ENCODE measurements at places on chromosomes 2 and 18.

- no peak overlapping the region for H3K4me3 ChIP-seq
- peaks cover 12% of the 10 kb centered on the region for H3K4me1 ChIP-seq
- no peaks in the 10 kb centered on the region for H3K27me3 ChIP-seq
- H3K27ac ChIP-seq, result no peak overlapping the region
- H3K36me3 ChIP-seq, result no peaks in the 10 kb centered on the region
These were observed 310.7 kb upstream of the MYT1L start for GRCh38 chr2:2641541-2642410.

- no peak overlapping the region for H3K27ac ChIP-seq
- DNase-seq, result peak; percentile 2
- H3K4me1 ChIP-seq, result peaks cover 20% of the 10 kb centered on the region
- no peaks in the 10 kb centered on the region for H3K27me3 ChIP-seq
These were observed 3.6 kb upstream of the PROM2 start for GRCh38 chr2:95270541-95271081.

GRCh38 chr18:61865466-61866175 is 27.2 kb downstream of the RNF152 start:
- no peak overlapping the region for H3K27ac ChIP-seq
- DNase-seq, result no peak
- no peaks in the 10 kb centered on the region for H3K36me3 ChIP-seq

GRCh38 chr18:23422751-23423418 is 30.2 kb upstream of the RIOK3 start:
- no peak for DNase-seq
- H3K27ac ChIP-seq, result 0 out of 2 replicates have a peak overlapping the region, but pooled peaks have one; percentile 12
- H3K36me3 ChIP-seq, result no peaks in the 10 kb centered on the region
- H3K4me1 ChIP-seq, result peaks cover 11% of the 10 kb centered on the region
- H3K27me3 ChIP-seq, result no peaks in the 10 kb centered on the region
- no peak overlapping the region for H3K4me3 ChIP-seq

DNA sequence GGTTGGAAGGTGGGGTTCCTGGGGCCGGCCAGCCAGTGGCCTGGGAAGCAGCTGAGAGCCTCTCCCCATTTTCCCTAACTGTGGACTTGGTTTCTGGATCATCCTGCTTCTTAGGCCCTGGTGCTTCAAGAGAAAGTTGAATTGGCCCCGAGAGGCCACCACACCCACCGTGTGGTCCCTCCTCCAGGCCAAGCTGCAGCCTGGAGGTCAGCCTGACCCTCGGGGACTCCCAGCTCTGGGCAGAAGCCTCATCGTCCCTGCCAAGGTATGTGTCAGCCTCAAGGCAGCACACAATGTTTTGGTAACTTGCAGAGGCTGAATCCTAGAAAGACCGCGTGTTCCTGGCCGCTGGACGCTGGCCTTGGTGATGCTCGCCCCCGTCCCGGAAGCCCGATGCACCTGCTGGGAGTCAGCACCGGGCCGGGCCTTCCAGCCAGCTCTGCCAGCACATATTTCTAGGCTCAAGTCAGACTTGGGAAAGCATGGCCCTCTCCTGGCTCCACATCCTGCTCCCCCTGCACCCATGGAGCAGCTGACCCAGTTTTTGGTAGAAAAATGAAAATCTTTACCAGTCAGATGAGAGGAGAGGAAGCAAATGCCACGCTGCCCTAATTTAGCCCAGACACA is 72.6 kb downstream of the ACTR2 start:
- H3K4me3 ChIP-seq, result no peak overlapping the region
- H3K4me1 ChIP-seq, result peaks cover 20% of the 10 kb centered on the region
- DNase-seq, result no peak
- no peak overlapping the region for H3K27ac ChIP-seq
- peaks cover 6% of the 10 kb centered on the region for H3K27me3 ChIP-seq

DNA sequence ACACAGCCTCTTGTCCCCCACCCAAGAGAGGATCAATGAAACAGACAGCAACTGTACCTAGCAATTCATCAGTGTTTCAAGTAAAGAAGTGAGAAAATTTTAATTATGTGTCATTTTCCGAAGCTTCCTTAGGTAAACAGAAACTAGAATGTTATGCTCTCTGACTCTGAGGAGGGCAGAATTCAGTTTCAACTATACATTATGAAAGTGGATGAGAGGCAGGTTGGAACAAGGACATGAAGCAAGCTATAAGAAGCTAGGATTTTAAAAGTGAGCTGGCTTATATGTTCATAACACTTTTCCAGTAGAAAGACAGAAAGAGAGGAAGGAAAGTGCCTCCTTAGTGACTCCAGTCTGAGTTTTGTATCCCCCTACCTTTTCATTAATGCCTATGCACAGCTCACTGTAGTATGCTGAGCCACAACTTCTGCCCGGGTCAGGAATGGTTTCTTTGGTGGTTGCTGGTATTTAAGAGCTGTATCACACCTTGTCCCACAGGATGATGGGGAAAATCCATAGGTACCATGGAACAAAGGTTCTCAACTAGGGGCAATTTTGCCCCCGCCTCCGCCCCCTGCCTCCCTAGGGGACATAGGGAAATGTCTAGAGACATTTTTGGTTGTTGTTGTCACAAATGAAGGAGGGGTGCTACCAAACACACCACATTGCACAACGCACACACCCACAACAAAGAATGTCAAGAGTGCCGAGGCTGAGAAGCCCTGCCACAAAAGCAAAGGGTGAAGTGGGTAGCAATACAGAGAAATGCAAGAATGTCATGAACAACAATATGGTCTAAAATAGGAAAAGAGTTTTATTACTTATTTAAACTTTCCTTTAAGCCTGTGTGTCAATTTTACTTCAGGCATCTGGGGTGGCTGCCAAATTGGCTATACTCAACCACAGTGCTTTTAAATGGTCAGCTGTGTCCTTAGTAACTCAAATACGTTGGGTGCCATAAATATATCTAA is 161.0 kb upstream of the ZFP36L2 start:
- H3K4me1 ChIP-seq, result no peaks in the 10 kb centered on the region
- H3K27ac ChIP-seq, result peak overlapping the region; percentile 8
- no peak overlapping the region for H3K4me3 ChIP-seq
- H3K36me3 ChIP-seq, result no peaks in the 10 kb centered on the region
- no peak for DNase-seq

DNA sequence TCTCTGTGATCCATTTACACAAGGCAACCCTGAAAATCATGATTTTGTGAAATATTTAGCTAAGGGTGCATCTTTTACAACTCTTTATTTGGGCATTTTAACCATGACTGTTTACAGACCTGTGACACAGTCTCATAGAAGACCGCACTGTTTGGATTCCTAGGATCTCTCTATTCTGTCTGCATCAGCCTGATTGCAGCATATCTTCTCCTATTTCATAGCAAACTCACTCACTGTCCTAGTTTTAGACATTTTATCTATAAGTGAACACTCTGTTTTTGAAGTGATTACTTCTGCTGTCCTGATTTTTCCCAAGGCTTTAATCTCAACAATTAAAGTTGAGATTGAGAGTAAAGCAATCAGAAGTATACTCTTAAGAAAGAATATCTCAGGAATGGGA is 56.2 kb downstream of the CAVIN2 start:
- H3K4me1 ChIP-seq, result peaks cover 19% of the 10 kb centered on the region
- no peak for DNase-seq
- no peak overlapping the region for H3K4me3 ChIP-seq

- H3K4me3 ChIP-seq, result no peak overlapping the region
- no peaks in the 10 kb centered on the region for H3K36me3 ChIP-seq
- H3K4me1 ChIP-seq, result peaks cover 15% of the 10 kb centered on the region
- no peaks in the 10 kb centered on the region for H3K27me3 ChIP-seq
These were observed 64.5 kb upstream of the ZCCHC2 start for GRCh38 chr18:62458346-62458745.

DNA sequence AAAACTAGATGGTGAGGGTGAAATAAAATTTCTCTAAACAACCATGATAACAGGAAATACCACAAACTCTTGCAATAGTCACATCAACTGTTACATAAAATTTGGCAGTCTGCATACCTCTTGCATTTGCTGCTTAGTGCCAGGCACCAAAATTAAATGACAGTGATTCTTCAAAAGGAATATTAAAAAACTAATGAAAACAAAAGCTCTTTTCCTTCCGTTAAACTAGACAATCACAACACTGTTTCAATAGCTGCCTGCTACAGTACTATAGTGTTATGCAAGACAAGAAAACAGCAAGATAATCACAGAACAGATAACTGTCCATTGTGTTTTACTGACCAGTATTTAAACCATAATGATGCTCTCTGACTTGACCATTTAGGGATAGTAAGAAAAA is 239.0 kb upstream of the SMAD7 start:
- peaks cover 5% of the 10 kb centered on the region for H3K4me1 ChIP-seq
- H3K4me3 ChIP-seq, result no peak overlapping the region
- H3K27me3 ChIP-seq, result no peaks in the 10 kb centered on the region
- H3K36me3 ChIP-seq, result no peaks in the 10 kb centered on the region
- H3K27ac ChIP-seq, result no peak overlapping the region

- no peak overlapping the region for H3K27ac ChIP-seq
- no peak overlapping the region for H3K4me3 ChIP-seq
- DNase-seq, result no peak
- no peaks in the 10 kb centered on the region for H3K27me3 ChIP-seq
- peaks cover 18% of the 10 kb centered on the region for H3K4me1 ChIP-seq
These were observed 18.6 kb upstream of the MBP start for GRCh38 chr18:77151033-77151771.

DNA sequence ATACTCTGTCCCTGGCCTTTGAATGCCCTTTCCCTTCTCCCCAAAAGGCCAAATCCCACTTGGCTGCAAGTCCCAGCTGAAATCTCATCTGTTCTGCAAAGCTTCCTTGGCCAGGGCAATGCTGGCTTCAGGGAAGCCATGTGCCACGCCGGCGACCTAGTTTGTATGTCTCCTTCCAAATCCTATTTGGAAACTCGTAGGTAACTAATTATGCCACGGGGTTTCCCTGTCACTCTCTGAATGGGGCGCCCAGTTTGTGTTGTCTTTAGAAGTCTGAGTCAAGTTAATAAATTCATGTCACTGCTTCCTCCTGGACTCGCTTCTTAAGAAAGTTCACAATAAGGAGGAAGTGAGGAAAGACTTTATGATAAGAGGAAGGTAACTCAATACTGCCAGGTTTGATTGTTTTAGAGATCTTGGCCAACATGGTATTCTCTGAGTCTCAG is 19.1 kb downstream of the FHL2 start:
- H3K4me3 ChIP-seq, result no peak overlapping the region
- H3K36me3 ChIP-seq, result peaks cover 5% of the 10 kb centered on the region
- no peaks in the 10 kb centered on the region for H3K27me3 ChIP-seq
- DNase-seq, result no peak

DNA sequence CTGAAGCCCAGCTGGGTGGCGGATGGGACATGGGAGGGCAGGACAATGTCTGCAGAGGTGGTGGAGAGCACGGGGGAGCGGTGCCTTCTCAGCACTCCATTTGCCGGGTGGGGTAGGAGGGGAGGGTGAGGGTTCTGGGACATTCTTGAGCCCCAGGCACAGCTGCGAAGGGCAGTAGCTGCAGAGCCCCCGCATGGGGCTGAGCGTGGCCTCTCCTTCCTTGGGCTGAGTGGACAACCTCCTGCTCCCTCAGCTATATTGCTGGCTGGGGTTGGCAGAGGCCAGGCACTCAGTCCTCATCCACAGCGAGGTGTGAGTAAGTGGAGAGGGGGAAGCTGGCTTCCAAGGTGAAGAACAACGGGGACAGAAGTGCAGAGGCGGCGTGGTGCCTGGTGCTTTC is 50.1 kb downstream of the RHOB start:
- no peaks in the 10 kb centered on the region for H3K36me3 ChIP-seq
- H3K27me3 ChIP-seq, result no peaks in the 10 kb centered on the region
- DNase-seq, result no peak
- H3K4me1 ChIP-seq, result no peaks in the 10 kb centered on the region
- no peak overlapping the region for H3K27ac ChIP-seq

DNA sequence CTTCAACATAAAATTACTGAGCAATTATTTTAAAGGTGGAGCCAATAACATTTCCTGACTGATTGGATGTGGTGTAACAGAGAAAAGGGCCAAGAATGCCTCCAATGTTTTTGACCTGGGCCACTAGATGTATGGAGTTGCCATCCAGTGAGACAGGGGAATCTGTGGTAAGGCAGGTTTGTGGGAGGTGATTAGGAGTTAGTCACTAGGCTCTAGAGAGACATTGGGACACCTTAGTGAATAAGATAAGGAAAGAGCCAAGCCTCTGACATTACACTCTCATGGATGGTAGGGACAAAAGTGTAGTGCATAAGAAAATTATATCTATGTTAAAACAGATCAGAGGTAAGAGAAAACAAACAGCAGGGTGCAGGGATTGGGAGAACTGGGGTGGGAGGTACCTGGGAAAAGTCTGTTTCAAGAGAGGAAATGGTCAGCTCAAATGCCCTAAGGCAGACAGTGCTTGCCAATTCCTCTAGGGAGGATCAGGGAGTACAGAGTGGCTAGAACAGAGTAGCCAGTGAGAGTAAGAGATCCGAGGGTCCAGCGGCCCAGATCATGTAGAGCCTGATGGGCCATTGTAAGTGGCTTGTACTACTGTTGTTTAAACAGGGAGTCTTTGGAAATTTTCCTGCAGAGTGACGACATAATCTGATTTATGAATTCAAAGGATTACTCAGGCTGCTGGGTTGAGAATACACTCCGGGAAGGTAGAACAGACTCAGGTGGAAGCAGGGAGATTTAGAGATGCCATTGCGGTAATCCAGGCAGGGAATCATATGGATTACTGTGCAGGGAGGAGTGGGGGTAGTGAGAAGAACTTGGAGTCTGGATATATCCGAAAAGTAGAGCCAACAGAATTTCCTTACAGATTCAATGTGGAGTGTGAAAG is 45.7 kb upstream of the CUL3 start:
- no peaks in the 10 kb centered on the region for H3K27me3 ChIP-seq
- no peak for DNase-seq
- peaks cover under 1% of the 10 kb centered on the region for H3K36me3 ChIP-seq
- no peaks in the 10 kb centered on the region for H3K4me1 ChIP-seq
- no peak overlapping the region for H3K27ac ChIP-seq
- H3K4me3 ChIP-seq, result no peak overlapping the region

DNA sequence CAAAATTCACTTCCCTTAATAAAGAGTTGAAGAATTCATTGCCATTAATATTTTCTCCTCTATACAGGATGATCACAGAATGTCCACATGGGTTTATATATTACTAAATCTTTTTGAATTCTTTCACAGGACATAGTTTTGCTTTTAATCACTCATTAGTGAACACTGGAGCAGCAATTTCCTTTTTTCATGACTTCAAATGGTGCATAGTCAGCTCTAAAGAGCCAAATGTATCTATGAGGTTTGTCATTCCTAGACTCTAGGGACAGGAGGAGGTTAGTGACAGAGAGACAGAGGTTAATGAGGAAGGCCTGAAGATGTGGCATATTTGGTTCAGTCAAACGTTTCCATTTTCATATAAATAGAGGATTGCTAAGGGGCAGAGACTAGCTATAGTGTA is 111.8 kb downstream of the FSHR start:
- no peak overlapping the region for H3K27ac ChIP-seq
- H3K4me1 ChIP-seq, result peaks cover 19% of the 10 kb centered on the region
- H3K36me3 ChIP-seq, result no peaks in the 10 kb centered on the region
- no peak overlapping the region for H3K4me3 ChIP-seq
- no peaks in the 10 kb centered on the region for H3K27me3 ChIP-seq

- peaks cover 77% of the 10 kb centered on the region for H3K36me3 ChIP-seq
- H3K4me3 ChIP-seq, result no peak overlapping the region
- no peak for DNase-seq
- peaks cover 14% of the 10 kb centered on the region for H3K4me1 ChIP-seq
- peak overlapping the region; percentile 39 for H3K27ac ChIP-seq
- H3K27me3 ChIP-seq, result no peaks in the 10 kb centered on the region
These were observed 50.5 kb downstream of the MTA3 start for GRCh38 chr2:42618972-42619371.

GRCh38 chr18:56067969-56068671 is 480.1 kb upstream of the TCF4 start:
- H3K27ac ChIP-seq, result no peak overlapping the region
- DNase-seq, result no peak
- H3K4me1 ChIP-seq, result peaks cover 33% of the 10 kb centered on the region
- H3K36me3 ChIP-seq, result peaks cover 4% of the 10 kb centered on the region

Measured in WTC11 (cell line).